B cell (primary cell): ENCODE measurements at places on chromosomes 13 and 19.
A peak's percentile ranks its signal among the peaks of the same experiment; 100 is the strongest.

GRCh38 chr19:33814181-33815165 lies 17.8 kb downstream of the KCTD15 start:
- DNase-seq: no peak

DNA sequence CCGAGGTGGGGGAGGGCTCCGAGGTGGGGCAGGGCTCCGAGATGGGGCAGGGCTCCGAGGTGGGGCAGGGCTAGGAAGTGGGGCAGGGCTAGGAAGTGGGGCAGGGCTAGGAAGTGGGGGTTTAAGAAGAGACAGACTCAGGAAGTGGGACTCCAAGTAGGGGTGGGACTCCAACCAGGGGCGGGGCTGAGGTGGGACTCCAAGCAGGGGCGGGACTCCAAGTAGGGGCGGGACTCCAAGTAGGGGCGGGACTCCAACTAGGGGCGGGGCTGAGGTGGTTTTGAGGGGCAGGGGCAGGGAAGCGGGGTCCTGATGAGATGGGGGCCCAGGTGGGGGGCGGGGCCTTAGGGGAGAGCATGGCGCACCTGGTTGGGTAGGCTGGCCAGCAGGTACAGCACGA lies 13.6 kb downstream of the CFD start:
- peak; percentile 83 for DNase-seq

DNA sequence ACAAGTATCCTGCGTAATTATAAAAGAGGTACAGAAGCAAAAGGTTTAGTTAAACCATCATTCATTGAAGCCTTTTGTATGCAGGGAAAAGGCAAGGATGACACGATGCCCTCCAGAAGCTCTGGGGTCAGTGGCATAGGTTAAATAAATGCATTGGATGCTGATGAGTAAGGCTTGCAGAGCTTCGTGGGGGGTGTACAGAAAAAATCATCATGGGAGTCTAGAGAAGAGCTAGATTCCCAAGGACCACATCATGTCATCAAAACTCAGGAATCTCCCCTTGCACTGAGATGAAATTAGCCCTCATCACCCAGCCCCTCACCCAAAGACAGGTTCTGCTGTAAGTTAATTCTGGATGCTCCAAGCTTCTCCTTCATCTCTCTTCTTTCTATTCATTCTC lies 8.3 kb downstream of the FPR1 start:
- DNase-seq: no peak

- no peak for DNase-seq
Measured at GRCh38 chr19:2358548-2359173, 1.4 kb upstream of the TMPRSS9 start.

GRCh38 chr13:99961636-99962035 lies 9.9 kb downstream of the ZIC5 start:
- no peak for DNase-seq

DNA sequence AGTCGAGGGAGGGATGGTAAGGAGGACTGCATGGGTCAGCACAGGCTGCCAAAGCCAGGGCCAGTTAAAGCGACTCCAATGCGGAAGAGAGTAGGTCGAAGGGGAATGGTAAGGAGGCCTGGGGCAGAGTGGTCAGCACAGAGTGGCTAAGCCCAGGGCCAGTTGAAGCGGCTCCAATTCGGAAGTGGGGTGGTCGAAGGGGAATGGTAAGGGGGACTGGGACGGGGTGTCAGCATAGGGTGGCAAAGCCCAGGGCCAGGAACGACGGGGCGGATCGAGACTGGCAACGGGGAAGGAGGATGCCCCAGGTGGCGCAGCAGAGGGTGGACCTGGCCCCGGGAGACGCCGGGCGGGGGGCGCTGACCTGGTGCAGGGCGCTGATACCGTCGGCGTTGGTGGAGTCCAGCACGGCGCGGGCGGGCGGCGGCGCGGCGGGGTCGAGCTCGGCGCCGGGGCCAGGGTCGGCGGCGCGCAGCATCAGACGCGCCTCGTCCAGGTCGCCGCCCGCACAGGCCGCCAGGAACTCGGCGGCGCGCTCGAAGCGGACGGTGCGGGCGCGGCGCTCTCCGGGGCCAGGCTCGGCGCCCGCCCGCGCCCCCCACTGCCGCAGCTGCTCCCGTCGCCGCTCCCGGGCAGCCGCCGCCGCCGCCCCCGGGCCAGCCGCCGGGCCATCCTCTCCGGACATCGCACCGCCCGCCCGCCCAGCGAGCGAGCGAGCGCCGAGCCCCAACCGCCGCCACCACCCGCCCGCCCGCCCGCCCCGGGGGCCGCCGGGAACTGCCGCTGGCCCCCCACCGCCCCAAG lies at the start of gene PPP1R12C:
Gene PPP1R12C (minus strand): TSS at position 779 of the 804 bp plus-strand sequence. CDS start 94 bp downstream, at position 685.
- no peak for DNase-seq

GRCh38 chr13:48528720-48529119 lies 4.2 kb downstream of the RCBTB2 start:
- no peak for DNase-seq

GRCh38 chr13:105037110-105037509 lies 1498.4 kb downstream of the EFNB2 start:
- no peak for DNase-seq

DNA sequence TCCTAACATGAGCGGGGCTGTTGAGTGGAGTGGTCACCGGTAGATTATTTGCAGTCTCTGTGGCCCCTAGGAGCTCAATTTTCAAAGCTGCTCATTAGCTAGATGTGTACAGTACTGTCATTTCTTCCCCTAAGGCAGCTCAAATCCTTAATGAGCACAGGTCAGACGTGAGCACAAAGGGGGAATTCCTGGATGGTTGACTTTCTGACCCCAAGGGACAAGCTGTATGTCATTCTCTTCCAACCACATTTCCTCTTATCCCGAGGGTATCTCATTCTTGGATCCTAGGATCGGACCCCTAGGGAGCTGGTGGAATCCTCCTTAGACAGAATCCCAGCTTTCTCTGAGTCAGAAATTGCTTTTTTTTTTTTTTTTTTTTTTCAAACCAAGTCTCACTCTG lies 5.7 kb upstream of the OR7G3 start:
- no peak for DNase-seq

DNA sequence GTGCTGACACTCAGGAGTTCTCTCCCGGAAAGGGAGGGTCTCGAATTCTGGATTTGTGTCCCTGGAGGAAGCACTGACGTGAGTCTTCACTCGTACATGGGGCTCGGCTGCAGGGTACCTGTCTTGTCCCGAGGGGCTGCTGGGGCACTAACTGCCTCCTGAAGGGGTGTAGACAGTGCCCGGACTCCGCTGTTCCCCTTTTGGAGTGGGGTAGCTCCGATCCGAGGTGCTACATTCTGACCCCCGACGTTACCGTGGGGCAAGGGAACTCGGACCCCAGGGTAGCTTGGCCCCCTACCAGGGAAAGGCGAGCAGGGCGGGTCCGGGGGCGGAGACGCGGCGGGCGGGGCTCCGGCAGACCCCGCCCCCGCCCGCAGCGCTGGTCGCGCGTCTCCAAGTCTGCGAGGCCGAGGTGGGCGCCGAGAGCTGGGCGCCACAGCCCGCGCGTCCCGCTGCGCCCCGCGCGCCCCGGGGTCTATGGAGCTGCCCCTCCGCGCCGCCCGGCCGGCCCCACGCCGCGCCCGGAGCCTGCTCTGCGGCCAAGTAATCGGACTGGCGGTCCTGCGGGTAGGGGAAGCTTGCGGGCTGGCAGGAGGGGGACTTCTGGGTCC lies at the start of gene NPAS1:
Gene NPAS1 (plus strand): TSS at position 407 of the 611 bp plus-strand sequence. CDS start 1,211 bp downstream, outside the sequence.
- DNase-seq: no peak

DNA sequence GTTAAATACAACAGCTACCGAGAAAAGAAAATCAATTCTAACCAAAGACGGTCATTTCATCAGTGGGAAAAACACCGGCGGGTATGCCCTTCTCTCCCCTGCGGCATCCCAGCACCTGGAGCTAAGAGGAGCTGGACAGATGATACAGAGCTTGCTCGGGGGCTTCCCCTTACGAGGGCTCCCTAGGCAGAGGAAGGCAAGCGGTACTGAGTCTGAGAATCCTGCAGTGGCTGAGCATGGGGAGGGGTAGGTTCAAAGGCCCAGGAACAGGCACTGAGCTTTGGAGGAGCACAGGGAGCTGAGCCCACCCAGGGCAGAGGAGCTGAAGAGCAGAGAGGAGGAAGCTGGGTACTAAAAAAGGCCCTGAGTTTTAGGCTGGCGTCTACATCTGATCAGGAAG lies 12.7 kb downstream of the STK24 start:
- no peak for DNase-seq

DNA sequence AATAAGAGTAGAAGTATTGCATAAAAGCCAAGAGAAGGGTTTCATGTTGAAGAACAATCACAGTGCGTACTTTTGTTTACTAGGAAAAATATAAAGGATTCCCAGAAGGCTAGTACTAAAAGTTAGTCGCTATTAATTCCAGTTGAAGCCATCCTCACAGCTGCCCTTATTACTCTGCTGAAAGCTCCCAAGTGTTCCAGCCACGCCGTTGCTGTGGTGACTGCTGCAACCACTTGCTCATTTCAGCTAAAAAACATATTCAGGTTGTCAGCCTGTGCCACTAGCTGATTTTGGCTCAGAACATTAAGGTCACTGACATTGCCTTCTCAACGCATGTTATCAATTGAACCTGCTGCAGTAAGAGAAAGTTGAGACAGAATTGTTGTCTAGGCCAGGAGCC lies 87.1 kb upstream of the FNDC3A start:
- no peak for DNase-seq

GRCh38 chr13:108638901-108639300 lies 9.5 kb downstream of the MYO16 start:
- no peak for DNase-seq

DNA sequence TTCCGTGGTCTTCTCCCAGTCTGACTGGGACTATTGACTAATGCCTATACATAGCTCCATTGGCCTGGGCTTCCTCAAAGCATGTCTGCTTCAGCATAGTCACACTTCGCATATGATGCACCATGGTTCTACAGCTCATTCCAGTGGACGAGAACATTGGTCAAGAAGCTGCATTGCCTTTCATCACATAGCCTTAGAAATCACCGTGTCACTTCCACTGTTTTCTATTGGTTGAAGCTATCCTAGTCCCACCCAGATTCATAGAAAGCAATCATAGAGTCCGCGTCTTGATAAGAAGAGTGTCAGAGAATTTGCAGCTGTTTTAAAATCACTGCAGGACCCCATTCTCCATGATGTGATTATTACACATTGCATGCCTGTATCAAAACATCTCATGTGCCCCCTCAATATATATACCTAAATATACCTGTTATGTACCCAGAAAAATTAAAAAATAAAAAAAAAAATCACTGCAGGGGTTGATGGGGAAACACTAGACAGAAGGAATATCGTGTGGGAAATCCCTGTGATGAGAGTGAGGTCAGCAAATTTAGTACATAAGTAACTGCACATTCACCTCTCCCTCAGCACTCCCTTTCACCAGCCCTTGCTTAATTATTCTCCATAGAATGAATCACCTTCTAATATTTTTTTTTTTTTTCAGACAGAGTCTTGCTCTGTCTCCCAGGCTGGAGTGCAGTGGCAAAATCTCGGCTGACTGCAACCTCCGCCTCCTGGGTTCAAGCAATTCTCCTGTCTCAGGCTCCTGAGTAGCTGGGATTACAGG lies 2.2 kb upstream of the ARHGAP33 start:
- no peak for DNase-seq

- no peak for DNase-seq
Measured at GRCh38 chr13:78540058-78540457, 63.3 kb downstream of the POU4F1 start.

DNA sequence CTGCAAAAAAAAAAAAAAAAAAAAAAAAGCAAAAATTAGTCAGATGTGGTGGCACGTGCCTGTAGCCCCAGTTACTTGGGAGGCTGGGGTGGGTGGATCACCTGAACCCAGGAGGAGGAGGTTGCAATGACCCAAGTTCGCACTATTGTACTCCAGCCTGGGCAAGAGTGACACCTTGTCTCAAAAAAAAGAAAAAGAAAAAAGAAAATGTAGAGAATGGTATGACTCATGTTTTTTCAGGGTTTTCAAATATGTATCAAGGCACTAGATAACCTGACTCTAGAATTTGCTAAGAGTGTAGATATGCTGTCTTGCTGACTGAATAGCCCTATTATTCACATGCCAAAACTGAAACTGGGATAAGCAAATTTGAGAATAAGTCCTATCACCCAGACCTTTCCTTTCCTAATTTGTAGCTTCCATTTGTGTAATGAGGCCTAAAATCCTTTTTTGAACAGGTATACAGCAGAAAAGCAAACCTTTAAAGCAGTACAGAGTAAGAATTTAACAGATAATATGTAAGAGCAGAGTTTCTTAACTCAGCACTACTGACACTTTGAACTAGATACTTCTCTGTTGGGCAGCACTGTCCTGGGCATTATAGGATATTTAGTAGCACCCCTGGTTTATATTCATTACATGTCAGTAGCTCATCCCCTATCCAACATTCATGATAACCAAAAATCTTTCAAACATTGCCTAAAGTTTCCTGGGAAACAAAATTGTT lies 108.6 kb downstream of the ELF1 start:
- DNase-seq: no peak

DNA sequence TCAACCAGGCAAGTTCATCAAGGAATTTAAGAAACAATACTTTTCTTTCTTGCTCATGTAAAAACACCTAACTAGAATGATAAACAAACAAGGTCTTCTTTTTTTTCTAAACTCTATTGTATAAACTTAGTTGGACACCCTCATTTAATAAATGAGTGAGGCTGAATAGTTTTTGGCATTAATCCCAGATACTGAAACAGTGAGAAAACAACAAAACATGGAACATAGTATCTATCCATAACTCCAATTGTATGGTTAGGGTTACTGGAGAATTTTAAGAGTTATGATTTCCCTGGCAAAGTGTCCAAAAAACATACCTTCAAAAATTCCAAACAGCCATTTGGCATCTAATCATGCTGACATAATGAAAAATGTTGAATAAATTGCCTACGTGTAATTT lies 5.8 kb upstream of the POMP start:
- no peak for DNase-seq

GRCh38 chr13:21530656-21531055 lies 71.6 kb upstream of the ZDHHC20 start:
- DNase-seq: no peak

GRCh38 chr13:89726690-89727435 lies 1620.6 kb upstream of the MIR17HG start:
- no peak for DNase-seq

DNA sequence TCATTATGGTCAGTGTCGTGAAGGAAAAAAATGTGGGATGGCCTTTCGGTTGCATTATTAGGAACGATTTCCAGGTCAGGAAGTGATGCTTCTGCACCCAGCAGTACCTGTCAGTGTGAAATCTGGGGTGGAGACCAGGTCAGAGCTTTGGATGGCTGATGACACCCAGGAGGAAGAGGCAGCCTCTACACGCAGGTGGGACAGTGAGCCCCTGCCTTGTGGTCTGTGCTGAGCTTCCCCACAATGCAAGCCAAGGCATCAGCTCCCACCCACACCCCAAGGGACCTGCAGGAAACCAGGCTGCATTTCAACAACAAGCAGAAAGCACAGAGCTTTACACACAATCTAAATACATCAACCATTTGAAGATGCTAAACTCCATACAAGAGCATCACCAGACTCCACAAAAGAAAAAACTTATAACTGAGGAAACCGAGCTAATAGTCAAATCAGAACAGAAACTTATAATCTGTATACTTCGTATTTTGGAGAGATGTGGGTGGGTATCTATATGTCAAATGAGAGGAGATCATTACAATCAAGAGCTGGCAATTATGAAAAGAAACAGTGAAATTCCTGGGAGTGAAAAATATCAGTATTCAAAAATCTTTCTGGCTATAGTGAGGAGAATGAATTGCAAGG lies 130.1 kb downstream of the ZDHHC20 start:
- no peak for DNase-seq
